Activated T-helper 2 cell treated with anti-CD3 and anti-CD28 coated beads, Interferon-gamma antibody, Interleukin-2, Interleukin-4, amounts not matched to agents 10 μg/mL and 5 μg/mL and 100 μg/mL, durations not matched to agents 14 hours and 24 hours and 36 hours (primary cell): ENCODE measurements at places on chromosomes 6 and 20. TPM values are rescaled to one million over a fixed set of nuclear protein-coding genes. Genes with fewer than 3 reads are reported as not detected.

The UBE2V1 gene
- 158 and 174 TPM in 2 replicates for total RNA-seq

The ESR1 gene
- total RNA-seq = not detected in 2 replicates

DNA sequence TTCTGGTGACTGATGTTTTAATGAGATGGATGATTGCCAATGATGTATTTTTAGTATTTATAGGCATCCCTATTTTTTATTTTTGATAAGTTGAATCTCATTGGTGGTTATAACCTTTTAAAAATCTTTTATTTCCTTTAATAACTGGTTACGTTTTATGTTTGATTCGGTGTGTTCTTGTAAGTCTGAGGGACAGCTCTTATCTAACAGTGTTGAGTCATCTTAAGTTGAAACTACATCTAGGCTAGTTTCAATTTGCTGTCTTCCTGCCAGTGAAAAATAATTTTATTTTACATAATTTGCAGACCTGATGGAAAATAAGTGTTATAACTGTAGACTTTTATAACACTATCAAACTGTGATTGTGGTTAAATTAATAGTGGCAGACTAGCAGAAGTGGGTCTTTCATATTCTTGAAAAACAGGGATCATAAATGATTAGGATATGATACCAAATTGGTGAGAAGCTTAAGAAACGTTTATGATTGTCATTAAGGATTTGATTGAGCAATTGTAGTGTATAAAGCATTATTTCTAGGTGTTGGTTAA is 4.6 kb downstream of the AFDN start:
- DNase-seq = no peak

- no peak for DNase-seq
Observed at GRCh38 chr6:17392978-17393891, at the start of gene CAP2. TSS of gene CAP2 (plus strand) at chr6:17393595. CDS start at chr6:17421556, 27,961 bp downstream.

DNA sequence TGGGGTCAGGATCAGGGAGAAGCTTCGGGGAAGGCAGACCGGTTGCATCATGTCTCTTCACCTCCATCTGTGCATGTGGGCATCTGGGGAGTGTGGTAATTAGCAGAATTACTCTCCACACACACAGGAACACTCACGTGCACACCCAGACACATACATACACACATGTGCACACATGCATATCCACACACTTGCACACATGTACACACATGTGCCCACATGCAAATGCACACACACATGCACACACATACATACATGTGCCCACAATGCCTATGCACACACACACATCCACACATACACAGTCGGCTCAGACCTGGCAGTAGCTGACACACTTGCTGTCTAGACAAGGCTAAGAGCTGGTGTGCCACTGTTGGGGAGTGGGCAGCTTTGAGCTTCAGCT is 212.3 kb upstream of the PMEPA1 start:
- DNase-seq = no peak

The CFAP206 gene
- not detected in 2 replicates for total RNA-seq

The DEFB132 gene
- not detected in 2 replicates for total RNA-seq

- no peak for DNase-seq
Observed at GRCh38 chr6:160129881-160130615, 8.4 kb downstream of the SLC22A1 start.

The TRAPPC3L gene
- total RNA-seq = not detected in 2 replicates

The RIOK1 gene
- 44.4 and 53.3 TPM in 2 replicates for total RNA-seq

GRCh38 chr6:36290668-36291620 is 21.1 kb downstream of the PNPLA1 start:
- no peak for DNase-seq

The SIRPB2 gene
- total RNA-seq = not detected in 2 replicates

The EEF1A2 gene
- 1.4 and 2.4 TPM in 2 replicates for total RNA-seq

DNA sequence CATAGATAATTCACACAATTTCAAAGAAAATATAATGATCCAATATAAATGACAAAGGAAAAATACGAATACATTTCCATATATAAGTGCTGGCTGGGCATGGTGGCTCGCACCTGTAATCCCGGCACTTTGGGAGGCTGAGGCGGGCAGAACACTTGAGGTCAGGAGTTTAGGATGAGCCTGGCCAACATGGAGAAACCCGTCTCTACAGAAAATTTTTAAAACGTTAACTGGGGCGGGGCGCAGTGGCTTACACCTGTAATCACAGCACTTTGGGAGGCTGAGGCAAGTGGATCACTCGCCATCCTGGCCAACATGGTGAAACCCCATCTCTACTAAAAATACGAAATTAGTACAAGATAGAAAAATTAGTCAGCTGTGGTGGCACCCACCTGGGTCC is 14.9 kb upstream of the MAPK13 start:
- no peak for DNase-seq

DNA sequence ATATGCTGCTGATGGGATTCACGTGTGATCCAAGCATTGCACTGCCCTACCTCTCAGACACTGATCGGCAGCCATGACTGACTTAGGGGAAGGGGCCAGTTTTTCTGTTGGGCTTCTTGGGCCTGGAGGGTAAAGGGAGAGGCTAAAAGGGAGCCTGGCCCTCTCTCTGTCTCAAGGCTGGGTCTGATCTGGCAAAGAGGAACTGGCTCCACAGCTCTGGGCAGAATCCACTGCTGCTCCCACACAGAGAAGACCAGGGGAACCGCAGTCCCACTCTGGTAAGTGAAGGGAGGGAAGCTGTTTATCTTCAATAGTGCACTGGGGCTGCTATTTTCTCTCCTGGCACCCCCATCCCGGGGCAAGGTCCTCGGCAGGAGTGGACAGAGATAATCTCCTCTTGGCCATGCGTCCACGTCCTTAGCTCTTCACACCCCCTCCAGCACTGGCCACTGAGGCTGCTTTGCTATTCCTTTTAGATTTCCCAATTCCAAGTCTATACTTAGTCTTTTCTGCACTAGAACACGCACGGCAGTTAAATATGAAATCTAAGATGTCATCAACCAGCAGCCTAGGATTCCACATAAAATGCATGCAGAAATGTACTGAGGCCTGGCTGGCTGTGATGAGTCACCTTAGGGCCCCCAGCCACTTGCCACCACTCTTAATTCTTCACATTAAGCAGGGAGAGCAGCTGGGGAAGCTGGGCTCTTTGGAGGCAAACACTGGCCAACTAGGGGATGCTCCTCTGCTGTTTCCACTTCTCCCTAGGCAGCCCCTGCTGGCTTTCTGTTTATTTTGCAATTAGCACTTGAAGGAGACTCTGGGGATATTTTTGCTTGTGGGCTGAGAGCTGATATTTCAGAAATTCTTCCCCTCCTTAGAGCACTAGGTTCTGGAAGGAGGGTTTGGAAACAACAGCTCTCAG is 87.8 kb upstream of the ARMC2 start:
- no peak for DNase-seq

DNA sequence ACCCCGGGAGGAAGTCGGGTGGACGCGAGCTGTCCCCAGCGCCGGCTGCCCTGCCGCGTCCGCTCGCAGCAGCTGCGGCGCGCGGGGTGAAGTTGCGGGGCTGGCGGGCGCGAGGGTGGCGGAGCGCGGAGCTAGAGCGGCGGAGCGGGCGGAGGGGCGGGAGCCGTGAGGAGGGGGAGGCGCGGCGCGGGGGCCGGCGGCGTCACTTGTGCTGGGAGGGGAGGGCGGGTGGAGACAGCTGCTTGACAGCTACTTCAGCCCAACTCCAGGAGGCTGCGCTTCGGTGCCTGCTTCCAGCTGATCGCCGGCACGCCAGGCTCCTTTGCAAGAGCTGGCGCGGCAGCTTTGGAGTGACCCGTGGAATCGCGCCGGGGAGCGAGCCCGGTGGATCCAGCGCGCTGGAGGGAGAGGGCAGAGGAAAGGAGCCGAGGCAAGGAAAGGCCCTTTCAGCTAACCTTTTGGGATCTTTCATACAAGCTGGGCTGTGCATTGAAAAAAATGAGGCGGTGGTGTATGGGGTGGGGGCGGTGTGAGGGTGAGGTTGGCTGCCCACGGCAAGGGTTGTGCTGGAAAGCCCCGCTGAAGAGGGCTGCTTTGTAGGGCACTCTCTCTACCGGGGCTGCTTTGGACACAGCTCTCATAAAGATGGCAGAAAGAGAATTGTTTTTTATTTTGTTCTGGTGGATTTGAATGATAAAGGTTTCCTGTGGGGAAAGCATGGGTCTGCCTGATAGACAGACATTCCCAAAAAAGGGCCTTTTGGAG is 24.6 kb downstream of the RIPOR2 start:
- no peak for DNase-seq

DNA sequence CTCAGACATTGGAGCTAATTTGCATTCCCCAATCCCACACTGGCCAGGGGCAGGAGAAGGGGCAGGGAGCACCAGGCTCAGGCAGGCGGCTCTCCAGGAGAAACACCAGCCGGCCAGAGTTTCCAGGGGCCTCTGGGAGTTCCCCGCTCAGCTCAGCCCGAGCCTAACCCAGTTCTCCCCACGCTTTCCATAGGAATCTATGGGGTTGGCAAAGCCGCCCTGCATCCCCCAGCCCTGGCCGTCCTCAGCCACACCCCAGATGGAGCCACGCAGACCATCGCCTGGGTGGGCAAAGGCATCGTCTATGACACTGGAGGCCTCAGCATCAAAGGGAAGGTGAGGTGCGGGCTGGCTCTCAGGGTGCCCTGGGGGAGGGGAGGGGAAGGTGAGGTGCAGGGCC is 8.2 kb downstream of the NPEPL1 start:
- no peak for DNase-seq

The DACT2 gene
- 0.80 and 0.87 TPM in 2 replicates for total RNA-seq

- DNase-seq = no peak
Observed at GRCh38 chr20:45176526-45177267, 2.0 kb downstream of the PI3 start.

The HMGCLL1 gene
- total RNA-seq = not detected in 2 replicates

- DNase-seq = no peak
Observed at GRCh38 chr6:170268216-170269129, 22.4 kb downstream of the DLL1 start.

GRCh38 chr20:16261733-16262273 is 311.4 kb downstream of the KIF16B start:
- DNase-seq = no peak

DNA sequence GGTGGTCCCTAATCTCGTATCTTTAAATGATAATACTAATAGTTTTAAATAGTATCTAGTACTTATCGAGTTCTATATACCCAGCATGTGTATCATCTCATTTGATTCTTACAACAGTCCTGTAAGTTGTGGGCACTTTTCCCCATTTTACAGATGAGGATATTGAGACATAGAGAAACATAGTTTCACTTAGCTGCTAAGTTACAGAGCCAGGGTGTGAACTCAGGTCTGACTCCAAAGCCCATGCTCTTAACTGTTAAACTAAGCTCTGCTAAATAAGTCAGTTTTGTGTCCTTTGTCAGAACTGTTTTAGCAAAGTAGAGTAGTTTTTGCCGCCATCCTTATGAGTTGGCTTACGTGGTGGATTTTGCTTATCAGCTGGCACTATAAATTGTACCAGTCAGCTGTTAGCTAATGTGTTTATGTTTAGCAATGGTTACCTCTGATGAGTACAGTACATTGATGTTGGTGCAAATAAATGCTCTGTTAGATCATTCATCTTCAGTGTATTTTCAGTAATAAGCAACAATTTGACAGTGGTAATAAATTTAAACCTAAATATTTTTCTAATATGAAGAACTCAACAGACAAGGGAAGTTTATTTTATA is 12.1 kb downstream of the OGFRL1 start:
- DNase-seq = no peak

The LAMA5 gene
- total RNA-seq = 3.1 and 3.9 TPM in 2 replicates

DNA sequence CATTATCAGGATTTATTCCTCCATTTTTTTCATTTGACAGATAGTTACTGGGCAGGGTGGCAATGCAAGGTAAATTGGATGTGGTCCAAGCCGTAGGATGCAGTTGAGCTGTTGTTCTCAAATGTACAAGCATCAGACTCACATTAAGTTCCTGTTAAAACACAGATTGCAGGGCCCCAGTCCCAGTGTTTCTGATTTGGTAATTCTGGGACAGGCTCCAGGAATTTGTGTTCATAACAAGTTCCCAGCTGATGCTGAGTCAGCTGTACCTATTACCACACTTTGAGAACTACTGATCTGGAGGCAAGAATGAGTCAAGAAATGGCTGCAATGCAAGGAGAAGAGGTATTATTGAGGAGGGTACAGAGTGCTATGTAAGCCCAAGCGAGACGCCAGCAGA is 11.7 kb downstream of the TMEM244 start:
- no peak for DNase-seq

DNA sequence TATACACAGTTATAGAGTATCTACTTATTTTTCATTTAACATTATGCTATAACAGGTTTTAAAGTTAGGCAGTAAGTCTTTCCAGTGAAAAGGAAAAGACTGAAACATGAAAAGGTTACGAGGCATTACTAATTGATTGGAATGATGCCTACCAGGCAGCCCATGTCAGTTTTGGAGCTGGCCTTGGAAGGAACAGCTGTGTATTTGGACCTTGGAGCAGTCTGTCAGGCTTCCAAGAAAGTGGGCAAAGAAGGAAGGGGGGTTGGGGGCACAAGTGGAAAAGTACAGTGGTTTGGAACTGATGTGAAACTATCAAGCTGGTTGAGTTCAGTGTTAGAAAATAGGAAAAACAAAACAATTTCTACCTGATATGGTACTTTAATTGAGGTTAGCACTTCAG is 41.7 kb downstream of the SLC16A10 start:
- DNase-seq = no peak

GRCh38 chr20:25275813-25276532 is 28.1 kb downstream of the PYGB start:
- no peak for DNase-seq

The KIAA1755 gene
- total RNA-seq = not detected in 2 replicates

- no peak for DNase-seq
Observed at GRCh38 chr20:17966432-17967310, 1.9 kb downstream of the SNX5 start.

The KLHDC3 gene
- total RNA-seq = 71.2 and 74.6 TPM in 2 replicates
